G401 (cell line): ENCODE measurements at places on chromosomes 12 and 14. TPM values are rescaled to one million over a fixed set of nuclear protein-coding genes. Genes with fewer than 3 reads are reported as not detected.

Gene SLC16A7
- not detected in 2 replicates for total RNA-seq

Gene GPRC5D
- total RNA-seq = not detected in 2 replicates

Gene P2RX7
- total RNA-seq = not detected in 2 replicates

Gene TEX22
- 0.41 and 2.0 TPM in 2 replicates for total RNA-seq

Gene TPH2
- not detected in 2 replicates for total RNA-seq

Gene TNFAIP2
- 4.5 and 26.1 TPM in 2 replicates for total RNA-seq

- DNase-seq = no peak
These were observed 171.7 kb downstream of the NRXN3 start for GRCh38 chr14:78341827-78342389.

DNA sequence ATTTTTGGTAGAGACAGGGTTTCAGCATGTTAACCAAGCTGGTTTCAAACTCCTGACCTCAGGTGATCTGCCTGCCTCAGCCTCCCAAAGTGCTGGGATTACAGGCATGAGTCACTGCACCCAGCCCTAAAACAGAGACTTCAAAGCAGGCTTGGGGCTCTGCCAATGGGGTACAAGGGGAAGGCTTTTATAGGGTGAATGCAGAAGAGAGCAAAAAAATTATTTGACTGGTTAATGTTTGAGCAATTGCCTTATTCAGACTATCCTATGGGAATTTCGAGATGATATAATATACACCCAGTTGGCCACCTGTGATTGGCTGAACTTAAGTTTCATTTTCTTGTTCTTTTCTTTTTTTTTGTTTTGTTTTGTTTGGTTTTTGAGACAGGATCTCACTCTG, 31.5 kb upstream of the ACTN1 start:
- DNase-seq = no peak

DNA sequence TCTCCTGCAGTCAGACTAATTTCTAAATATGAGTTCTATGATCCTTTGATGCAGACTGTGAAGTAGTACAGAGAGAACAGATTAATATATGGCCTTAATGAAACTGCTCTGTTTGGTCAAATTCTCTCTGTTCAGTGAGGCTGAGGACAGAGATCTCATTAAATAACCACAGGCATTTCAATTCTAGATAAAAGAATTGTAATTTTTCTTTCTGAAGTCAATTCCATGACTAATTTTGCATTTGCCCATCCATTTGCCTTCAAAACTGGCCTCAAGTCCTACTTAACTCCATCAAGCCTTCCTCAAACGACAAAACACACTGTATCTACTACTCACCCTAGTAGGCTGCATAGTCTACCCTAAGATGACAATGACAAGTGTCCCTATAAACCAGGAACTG, 67.1 kb downstream of the DUSP16 start:
- no peak for DNase-seq

- DNase-seq = no peak
These were observed 42.2 kb downstream of the EP400 start for GRCh38 chr12:131991816-131992430.

- no peak for DNase-seq
These were observed 4.7 kb downstream of the FOS start for GRCh38 chr14:75283162-75283832.

- no peak for DNase-seq
These were observed 58.2 kb downstream of the SETD3 start for GRCh38 chr14:99422228-99423010.

DNA sequence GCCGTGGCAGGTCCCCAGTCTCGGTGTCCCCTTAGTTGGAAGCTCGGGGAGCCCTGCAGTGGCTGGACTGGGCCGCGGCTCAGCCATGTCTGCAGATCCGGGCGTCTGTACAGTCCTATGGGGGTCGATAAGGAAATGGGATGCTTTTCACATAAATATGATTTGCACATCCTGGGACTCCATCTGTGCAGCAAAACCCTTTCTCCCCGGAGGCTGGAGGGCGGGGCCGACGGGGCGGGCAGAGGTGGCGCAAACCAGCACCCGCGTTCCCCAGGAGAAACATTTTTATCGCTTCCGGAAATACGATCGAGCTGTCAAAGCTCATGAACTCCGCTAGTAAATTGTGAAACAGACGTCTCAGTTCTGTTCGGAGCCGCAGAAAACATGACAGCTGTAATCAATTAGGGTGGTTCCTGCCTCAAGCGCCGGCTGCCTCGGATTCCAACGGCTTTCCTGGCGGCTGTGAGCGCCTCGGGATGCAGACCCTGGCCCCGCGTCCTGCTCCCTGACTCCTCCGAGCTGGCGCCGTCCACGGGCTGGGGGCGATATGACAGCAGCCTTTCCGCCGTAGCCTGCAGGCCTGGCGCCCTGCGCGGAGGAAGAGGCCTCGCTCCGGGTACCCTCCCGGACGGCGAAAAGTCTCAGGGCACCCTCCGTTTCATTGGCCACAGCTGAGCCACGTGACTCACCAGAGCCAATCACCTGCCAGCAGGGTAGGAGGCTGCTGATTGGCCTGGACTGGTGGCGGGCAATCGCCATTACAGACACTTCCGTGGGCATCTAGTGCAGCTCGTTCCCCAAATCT, 23.0 kb downstream of the DIO3 start:
- DNase-seq = no peak

- DNase-seq = no peak
These were observed 417.7 kb upstream of the ATXN7L3B start for GRCh38 chr12:74119811-74120362.

DNA sequence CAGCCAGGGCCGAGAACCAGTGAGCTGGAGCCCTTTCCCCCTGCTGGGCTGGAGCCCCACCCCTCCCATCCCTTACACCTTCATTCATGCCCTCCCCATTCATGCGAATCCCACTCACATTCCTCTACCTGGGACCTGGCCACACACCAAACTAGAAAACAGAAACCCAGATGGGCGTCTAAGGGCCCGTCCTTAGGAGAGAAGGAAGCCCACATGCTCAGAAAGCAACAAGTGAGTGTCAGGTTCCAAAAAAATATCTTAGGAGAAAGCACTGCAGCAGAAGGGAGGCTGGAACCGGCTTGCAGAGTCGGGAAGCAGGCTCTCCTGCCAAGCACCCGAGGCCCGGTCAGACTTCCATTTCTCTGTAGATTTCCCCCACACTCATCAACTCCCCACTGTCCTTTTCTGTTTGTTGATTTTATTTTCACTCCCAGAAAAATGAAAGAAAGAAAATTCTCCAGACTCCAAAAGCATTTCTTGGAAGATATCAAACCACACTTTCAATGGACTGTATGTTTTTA, 13.6 kb downstream of the BCL11B start:
- DNase-seq = no peak

DNA sequence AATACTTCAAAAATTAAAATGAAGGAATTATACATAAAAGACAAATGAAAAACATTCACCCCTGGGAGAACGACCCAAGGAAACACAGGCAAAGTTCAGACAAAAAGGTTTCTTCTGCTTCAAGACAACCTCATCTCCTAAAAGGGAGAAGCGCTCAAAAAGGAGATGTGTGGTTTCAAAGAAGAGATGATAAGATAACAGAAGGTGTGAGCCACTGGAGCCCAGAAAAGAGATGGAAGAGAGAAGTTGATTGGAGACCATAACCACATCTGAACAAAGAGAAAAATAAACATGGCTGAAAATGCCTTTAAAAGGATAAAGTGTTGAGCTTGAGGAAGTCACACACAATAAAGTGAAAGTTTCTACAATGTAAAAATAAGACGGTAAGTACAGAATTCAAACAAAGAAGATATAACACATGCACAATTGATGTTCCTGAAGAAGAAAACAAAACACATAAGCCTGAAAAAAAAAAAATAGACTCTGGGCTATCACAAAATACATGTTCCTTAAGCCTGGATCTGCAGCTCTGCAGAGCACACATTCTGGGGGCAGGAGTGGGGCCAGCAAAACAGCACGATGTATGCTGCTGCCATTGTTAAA, 51.6 kb upstream of the C14orf180 start:
- DNase-seq = no peak

DNA sequence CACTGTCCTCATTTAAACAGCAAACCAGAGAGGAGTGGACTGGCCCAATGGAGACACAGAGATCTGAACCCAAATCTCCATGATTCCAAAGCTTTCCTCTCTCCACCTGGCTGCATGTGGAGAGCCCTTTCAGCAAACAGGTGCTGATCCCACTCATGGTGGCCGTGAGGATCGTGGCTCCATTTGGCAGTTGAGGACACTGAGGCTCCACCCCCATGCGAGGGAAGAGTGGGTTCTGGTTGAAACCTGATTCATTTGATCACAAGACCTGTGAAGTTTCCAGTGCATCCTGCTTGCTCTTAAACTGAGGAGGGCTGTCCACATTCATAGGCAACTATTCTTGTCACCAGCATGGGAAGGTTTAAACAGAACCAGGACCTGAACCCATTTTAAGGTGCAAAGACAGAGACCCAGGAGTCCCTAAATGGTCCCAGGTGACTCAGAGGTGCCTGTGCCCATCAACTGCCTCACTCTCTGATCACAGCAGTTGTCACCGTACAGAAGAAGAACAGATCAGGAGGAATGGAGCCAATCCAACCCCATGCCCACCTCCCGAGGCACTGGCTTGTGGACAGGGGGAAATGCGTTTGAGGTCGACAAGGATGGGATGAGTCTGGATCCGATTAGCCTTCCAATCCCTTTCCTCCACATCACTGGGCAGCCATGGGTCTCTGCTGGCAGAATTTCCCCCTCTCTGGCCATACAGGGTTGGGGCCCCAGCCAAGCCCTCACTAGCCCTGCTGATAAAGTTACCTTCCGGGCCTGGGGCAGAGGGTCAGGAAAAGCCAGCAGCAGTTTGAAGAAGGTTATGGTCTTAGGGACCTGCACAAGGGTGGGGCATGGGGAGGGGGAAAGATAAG, 45.5 kb upstream of the BCL11B start:
- DNase-seq = no peak

- peak; percentile 50 for DNase-seq
These were observed 44.3 kb downstream of the SCN8A start for GRCh38 chr12:51635346-51635745.

DNA sequence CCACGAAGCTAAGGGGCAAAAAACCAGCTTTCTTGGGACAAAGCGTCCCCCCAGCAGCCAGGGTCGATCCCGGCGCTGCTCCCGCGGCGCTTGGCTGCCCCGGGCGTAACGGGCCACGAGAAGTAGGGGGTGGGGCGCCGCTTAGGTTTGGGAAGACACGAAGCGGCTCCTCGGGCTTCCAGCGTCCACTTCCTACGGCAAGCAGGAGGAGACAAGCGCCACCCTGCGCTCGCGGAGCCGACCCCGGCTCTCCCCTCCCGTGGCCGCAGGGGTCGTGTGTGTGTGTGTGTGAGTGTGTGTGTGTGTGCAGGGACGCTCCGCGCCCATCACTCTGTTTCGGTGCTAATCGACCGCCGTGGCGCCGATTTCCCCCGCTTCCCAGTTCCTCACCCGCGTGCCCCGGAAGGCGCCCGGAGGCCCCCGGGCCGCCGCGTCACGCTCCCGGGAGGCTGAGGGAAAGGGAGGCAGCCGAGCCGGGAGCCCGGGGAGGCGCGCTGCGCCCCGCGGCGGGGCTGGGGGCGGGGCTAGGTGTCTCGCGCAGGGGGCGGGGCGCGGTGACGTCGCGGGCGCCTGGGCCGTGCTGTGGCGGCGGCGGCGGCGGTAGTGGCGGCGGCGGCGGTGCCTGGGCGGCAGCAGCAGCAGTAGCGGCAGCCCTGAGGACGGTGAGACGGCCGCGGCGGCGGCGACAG, at the start of gene ERC1:
Gene ERC1 (plus strand): TSS at position 563 of the 689 bp plus-strand sequence. CDS start 36,681 bp downstream, outside the sequence.
- DNase-seq = peak; percentile 84

DNA sequence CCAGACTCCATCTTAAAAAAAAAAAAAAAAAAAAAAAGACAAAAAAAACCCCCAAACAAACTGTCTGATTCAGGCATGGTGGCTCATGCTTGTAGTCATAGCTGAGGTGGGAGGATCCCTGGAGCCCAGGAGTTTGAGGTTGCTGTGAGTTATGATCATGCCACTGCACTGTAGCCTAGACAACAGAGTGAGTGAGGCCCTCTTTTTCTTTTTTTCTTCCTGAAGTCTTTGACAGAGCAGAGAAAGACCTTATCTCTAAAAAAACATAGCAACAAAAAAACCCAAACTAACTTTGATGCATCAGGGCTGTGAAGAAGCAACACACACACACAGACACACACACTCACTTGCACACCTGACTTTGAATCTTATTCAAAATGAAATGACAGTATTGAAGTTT, 7.7 kb upstream of the AMN1 start:
- DNase-seq = no peak

DNA sequence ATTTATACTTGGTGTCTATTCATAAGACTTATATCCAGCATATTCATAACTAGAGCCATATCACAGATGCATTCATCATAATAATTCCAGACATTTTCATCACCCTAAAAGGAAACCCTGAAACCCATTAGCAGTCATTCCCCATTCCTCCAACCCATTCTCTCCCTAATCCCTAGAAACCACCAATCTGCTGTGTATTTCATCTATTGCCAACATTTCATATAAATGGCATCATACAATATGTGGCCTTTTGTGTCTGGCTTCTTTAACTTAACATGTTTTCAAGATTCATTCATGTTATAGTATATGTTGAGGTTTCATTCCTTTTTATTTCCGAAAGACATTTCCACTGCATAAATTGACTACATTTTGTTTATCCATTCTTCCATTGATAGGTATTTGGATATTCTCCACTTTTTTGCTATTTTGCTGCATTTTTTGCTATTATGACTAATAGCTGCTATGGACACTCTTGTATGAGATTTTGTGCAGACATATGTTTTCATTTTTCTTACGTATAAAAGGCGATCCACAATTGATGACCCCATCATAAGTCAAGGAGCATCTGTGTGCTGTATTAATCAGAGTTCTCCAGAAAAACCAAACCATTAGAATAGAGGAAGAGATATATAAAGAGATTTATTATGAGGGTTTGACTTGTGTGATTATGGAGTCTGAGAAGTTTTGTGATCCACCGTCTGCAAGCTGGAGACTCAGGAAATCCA, 5.1 kb upstream of the OAS2 start:
- DNase-seq = no peak

DNA sequence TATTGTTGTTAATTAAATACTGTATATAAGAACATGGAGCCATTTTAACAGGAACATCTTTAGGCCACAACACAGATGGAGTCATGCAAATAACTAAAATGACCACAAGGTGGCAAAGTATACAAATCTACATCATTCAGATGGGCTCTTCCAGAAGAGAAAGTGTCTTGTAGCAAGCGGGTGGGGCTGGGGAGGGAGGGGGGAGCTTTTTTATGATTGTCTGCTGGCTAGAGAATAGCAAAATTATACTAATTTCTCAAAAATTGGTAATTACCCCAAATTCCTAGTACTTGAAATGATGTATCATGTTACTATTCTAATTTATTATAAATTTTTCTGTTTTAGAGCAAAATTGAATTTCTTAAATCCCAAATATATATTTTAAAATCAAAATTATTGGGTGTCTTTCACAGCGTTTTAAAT, 378.7 kb downstream of the PRKD1 start:
- peak; percentile 32 for DNase-seq

- peak; percentile 81 for DNase-seq
These were observed 14.3 kb upstream of the ARMH4 start for GRCh38 chr14:58166005-58166983.

DNA sequence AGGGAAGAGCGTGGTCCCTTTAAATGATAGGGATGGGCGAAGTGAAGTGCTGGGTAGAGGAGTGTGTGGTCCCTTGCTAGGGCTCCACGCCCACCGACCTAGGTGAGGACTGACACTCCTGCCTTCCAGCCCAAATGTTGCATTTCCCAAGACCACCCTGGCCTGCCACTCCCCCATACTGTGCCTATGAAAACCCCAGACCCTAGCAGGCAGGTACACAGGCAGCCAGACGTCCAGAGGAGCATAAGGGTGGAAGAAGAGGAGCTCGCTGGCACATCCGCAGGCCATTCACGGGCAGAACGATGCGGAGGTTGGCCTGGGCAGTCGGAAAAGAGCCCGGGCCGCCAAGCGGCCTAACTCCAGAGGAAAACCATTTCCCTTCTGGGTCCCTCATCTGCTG, 817 bp upstream of the IPO8 start:
- DNase-seq = no peak

- no peak for DNase-seq
These were observed 216.7 kb downstream of the MED13L start for GRCh38 chr12:116060764-116061163.
